ENCODE measurements at places on chromosomes 12 and 14.

DNA sequence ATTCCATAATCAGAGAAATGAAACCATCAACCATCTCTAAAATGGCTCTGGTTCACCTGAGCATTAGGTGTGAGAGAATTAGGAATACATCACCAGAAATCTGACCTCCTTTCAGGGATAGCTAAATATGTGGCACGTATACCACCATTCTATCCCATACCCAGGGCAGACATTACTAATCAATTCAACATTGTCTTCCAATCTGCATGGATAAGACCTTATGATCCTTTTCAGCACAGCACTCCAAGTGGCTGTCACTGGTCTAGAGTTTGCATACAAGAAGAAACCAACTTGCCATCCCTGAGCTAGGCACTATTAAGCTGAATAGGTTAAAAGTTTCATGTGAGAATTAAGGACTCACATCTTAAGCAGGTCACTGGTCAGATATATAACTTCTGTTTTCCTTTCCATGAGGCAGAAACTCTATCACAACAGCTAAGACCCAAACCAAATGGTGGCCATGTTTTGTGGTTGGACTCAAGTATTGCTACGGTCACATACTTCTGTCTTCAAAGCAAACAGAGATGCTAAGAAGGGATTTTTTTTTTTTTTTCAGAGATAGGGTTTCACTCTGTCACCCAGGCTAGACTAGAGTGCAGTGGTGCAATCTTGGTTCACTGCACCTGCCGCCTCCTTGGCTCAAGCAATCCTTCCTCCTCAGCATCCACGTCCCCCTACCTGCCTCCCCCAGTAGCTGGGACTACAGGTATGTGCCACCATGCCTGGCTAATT is 249.0 kb downstream of the DPF3 start:
- DNase-seq, result no peak

DNA sequence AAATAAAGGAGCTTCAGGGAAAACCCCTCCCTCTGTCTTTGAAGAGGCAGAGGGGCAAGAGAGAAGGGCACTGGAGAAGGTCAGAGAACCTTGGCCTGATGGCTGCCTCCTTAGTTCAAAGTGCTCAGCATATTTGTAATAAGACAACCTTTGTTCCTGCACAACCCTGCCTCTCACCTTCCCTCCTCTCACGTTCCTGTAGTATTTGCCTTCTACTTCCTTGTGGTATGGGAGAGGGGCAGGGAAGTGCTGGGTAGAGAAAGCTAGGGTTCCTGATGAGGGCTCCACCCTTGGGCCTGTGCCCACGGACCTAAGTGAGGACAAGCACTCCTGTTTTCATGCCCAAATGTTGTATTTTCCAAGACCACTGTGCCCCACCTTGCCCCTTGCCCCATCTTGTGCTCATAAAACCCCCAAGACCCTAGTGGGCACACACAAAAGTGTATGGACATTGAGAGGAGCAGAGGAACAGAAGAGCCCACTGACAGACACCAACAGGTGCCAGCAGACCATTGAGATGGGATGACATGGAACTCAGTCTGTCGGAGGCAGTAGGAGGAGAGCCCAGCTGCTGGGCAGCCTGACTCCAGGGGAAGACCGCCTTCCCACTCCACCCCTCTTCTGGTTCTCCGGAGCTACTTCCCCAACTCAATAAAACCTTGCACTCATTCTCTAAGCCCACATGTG is 261.5 kb upstream of the CCDC196 start:
- DNase-seq, result no peak

GRCh38 chr12:116295327-116296263 is 18.1 kb upstream of the MED13L start:
- no peak for DNase-seq

- DNase-seq, result no peak
Observed at GRCh38 chr12:130934753-130935152, 19.0 kb upstream of the ADGRD1 start.

GRCh38 chr12:14614704-14615121 is 47.0 kb upstream of the PLBD1 start:
- DNase-seq, result peak; percentile 51

GRCh38 chr12:131041216-131041967 is 87.7 kb downstream of the ADGRD1 start:
- DNase-seq, result no peak

- DNase-seq, result no peak
Observed at GRCh38 chr14:99077076-99077843, 194.7 kb downstream of the BCL11B start.

DNA sequence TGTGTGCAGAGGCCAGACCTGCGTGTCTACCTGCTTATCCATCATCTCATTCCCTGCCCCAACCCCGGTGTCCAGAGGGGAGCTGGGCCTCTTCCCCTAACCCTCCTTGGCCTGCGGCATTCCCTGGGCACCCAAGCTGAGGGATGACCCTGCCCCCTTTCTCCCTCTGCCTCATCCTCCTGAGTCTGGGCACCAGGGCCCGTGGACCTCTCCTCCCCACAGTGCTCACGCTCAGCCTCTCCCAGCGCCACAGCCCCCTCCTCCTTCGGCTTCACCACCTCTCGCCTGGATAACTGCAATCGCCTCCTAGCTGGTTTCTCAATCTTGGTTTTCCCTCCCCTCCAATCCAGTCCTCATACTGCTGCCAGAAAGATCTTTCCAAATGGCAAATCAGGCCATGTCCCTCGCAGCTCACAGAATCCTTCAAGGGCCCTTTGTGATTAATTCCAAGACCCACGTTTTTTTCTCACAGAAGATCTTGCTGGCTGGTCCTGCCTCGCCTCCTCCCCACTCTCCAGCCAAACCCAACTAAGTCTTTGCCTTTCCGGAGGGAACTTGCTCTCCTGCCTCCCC is 16.2 kb downstream of the IRF2BPL start:
- DNase-seq, result no peak

DNA sequence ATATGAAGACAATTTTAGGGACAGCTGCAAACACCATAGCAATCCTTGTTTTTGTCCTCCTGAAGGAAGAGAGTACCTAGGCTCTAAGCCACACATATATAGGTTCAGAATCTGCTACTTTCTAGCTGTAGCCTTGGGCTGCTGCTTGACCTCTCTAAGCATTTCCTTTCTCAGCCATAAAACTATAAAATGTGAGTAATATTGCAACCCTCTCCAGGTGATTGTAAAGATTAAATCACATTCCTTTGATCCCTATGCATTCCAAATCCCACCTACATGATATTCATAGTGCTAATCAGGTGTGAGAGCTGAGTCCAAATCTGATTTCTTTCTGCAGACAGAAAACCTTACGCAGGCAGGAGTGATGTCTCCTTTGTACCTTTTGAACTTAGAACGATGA is 913.5 kb downstream of the VRK1 start:
- no peak for DNase-seq

- no peak for DNase-seq
Observed at GRCh38 chr12:61919686-61920085, 340.5 kb upstream of the USP15 start.

- DNase-seq, result no peak
Observed at GRCh38 chr12:12559719-12560296, 2.9 kb downstream of the DUSP16 start.

GRCh38 chr12:80173083-80173864 is 73.9 kb downstream of the OTOGL start:
- no peak for DNase-seq

GRCh38 chr12:16369156-16369555 is 21.7 kb downstream of the MGST1 start:
- DNase-seq, result no peak

DNA sequence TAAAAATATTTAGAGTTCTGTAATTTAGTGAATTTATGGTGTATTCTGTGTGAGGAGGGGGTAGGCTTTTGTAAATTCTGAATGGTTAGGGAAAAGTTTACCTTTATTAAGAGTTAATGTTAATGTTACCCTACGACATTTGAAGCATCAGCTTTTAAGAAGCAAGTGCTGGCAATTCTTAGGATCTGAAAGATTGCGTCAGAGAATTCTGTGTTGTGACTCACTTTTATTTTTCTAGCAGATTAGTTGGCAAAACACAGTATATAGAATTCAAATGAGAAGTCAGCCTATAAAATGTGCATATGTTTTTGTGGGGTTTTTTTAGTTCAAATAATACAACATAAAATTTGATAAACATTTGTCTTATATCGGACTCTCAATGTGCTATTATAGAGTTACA is 97.6 kb downstream of the RAD52 start:
- DNase-seq, result no peak

- DNase-seq, result no peak
Observed at GRCh38 chr14:80313806-80314205, 102.5 kb upstream of the DIO2 start.

GRCh38 chr14:78885884-78886283 is 715.7 kb downstream of the NRXN3 start:
- no peak for DNase-seq

DNA sequence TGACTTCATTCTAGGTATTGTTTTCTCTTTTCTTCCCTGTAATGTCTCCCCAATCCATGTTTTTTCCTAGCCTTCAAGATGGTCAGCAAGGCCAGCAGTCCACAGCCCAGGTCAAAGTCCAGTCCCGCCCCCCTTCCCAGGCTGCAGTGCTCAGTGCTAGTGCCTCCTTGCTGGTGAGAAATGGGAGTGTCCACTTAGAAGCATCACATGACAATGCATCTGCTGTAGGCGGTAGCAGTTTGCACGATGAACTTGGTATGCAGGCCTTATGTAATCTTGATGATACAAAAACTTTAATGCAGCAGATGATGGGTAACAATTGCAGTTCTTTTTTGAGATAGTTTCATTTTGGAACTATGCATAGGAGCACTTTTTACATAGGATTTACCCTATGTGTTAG is 88.4 kb downstream of the PCNX1 start:
- DNase-seq, result no peak

GRCh38 chr14:105145381-105146180 is 23.0 kb downstream of the JAG2 start:
- no peak for DNase-seq

GRCh38 chr12:120588948-120589930 is 8.0 kb upstream of the POP5 start:
- DNase-seq, result no peak

GRCh38 chr12:5191803-5192538 is 148.3 kb downstream of the KCNA5 start:
- DNase-seq, result no peak

- DNase-seq, result no peak
Observed at GRCh38 chr12:132276066-132276826, 53.1 kb downstream of the GALNT9 start.

- DNase-seq, result no peak
Observed at GRCh38 chr12:92292016-92292415, 146.4 kb upstream of the BTG1 start.

- DNase-seq, result no peak
Observed at GRCh38 chr12:109656743-109657142, 56.9 kb upstream of the FAM222A start.

GRCh38 chr14:101449114-101449513 is 112.2 kb upstream of the DIO3 start:
- DNase-seq, result no peak

DNA sequence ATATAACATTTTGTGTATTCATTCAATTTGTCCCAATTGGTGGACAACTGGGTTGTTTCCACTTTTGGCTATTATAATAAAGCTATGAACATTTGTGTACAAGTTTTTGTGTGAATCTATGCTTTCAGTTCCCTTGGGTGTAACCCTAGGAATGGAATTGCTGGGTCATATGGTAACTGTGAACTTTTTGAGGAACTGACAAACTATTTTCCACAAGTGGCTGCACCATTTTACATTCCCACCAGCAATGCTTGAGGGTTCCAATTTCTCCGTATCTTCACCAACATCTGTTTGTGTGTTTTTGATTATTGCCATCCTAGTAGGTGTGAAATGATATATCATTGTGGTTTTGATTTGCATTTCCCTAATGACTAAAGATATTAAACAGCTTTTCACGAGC is 13.0 kb downstream of the LPCAT3 start:
- DNase-seq, result no peak

DNA sequence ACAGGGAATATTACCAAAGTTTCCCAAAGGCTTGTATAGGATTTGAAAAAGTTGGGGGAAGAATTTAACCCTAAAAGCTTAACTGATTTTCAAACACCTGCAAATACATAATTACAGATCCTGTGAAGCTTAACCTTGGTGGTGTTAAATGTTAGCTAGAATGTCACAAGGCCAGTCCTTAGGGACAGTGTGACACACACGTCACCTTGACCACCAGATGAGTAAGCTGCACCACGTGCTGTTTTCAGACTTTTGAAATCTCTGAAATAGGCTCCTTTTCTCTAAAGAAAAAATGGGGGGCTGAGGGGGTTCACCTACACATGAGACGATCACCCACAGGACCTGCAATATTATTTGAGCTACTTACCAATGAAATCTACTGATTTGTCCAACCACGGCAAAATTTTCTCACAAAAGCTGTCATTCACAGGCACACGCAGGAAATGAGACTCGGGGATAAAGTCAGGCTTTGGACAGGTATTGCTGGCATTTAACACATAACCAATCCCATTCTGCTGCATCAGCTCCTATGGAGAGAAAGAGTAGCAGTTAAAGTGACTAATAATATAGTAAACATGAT is 75.9 kb downstream of the DUSP16 start:
- peak; percentile 29 for DNase-seq

DNA sequence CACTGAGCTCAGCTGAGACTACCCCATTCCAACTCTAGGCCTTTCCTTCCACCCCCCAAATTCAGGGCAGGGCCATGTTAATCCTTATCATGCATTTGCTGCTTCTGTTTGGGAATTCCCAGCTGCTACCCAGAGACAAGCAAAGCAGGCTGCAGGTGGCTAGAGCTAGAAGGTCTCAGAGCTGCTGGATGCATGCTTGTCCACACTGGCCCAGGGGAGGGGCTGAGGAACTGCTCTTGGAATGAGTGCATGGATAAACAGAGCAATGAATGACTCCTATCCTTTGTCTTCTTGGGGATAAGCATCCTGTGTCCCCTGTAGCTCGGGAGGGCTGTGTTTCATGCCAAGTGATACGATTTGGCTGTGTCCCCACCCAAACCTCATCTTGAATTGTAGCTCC is 136.8 kb upstream of the NOS1 start:
- DNase-seq, result no peak

- no peak for DNase-seq
Observed at GRCh38 chr14:104215706-104216334, 77.4 kb downstream of the KIF26A start.

GRCh38 chr12:30973175-30973574 is 46.6 kb downstream of the TSPAN11 start:
- DNase-seq, result no peak

GRCh38 chr12:7892186-7892980 is 19.7 kb upstream of the SLC2A14 start:
- no peak for DNase-seq

GRCh38 chr12:55937981-55938380 is 7.0 kb downstream of the DGKA start:
- no peak for DNase-seq

DNA sequence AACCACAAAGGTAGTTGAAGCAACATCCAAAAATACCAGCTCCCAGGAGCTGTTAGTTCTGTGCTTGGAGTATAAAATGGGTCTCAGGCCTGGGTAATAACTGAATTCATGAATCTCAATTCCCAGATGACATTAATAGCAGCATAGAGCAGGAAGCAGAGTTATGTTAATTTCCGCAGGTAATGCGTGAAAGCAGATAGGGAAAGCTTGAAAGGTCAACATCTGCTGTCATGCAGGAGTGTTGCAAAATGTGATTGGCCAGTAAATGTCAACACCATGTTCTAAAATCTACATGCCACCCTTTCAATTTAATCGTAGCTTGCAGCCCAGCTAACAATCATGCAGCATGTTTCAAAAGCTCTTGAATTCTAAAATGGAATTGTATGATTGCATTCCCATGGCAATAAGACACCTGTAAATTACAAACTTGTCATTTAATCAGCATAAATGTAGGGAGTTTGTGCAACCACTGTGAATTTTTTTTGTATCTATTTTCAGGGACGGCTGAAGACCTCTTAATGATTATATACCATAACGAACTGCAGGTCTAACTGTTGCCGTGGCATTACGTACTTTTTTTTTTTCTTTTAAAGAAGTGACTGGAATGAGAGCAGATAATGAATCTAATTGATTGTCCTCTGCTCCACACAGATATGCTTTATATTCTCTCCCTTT is 635.8 kb upstream of the FOXG1 start:
- DNase-seq, result no peak
